Natural killer cell (primary cell): ENCODE measurements at places on chromosomes 5 and 9. TPM values are rescaled to one million over a fixed set of nuclear protein-coding genes. Genes with fewer than 3 reads are reported as not detected.

DNA sequence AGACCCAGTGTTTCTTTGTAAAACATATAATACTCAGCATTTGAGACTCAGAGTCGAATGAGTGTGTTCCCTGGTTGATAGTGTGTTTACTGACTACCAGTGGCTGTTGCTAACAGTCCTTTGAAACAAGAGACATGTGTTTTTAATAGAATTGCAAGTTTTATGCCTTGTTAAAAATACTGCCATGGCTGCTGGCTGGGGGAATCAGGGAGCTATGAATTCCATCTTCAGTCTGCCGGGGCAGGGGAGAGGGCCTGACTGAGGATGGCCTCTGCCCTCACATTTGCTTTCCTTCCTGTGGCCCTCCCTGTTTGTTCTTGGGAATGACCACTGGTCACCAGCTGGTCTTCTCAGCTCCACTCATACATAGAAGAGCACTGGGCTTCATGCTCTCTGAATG, 63.8 kb downstream of the PDZD2 start:
- DNase-seq: no peak

GRCh38 chr9:115134941-115135340, 17.0 kb upstream of the TNC start:
- DNase-seq: no peak

DNA sequence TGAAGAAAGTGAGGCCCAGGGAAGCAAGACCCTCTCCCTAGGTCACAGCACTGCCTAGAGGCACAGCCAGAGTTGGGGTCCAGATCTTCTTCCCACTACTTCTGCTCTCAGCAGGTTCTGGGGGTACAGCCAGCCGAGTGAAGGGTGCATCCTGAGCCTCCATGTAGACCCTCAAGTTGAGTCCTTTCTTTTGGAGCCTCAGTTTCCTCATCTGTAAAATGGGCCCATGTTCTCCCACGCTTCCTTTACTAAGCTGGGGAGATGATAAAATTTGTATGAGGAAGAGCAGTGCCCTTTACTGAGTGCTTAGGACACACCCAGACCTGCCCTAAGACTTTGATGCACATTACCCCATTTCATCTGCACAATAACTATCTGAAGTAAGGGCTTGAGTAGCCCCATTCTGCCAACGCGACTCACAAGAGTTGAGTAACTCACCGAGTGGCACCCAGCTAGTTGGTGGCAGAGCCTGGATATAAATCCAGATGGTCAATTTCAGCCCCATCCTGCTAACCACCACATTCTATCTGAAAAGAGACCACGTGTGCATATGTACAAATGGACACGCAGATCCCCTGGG, 64.3 kb upstream of the GGTA1 start:
- DNase-seq: no peak

DNA sequence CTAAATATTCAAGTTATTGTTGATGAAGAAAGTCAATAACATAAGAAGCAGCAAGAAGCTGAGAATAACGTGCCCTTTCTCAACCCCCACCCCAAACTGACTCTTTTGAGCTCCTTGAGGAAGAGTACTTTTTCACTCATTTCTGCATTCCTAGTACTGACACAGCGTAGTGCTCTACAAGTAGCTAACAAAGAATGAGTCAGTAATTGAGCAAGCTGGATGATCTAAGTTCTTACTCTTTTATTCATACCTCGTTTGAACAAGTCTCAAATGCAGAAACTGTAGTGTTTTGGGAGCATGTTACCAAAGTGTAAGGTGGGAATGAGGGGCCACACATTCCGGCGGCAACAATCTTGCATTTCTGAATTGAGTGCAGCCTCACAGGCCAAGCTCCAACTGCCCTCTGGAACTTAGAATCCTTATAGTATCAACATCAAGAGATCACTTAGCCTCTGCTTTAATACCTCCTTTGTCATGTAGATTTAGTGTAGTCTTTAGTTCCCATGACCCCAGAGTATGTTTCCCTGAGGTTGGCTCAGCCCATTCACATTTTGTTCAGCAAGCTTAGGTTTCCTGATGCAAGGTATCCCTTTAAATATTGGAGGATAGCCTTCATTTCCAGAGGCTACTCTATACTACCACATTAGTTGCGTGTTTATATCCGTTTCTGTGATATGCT, 152.0 kb downstream of the PRR16 start:
- no peak for DNase-seq

- DNase-seq: no peak
These were observed 6.9 kb upstream of the SPATA31C1 start for GRCh38 chr9:87910821-87911220.

- no peak for DNase-seq
These were observed 160.1 kb downstream of the ROR2 start for GRCh38 chr9:91789941-91790340.

DNA sequence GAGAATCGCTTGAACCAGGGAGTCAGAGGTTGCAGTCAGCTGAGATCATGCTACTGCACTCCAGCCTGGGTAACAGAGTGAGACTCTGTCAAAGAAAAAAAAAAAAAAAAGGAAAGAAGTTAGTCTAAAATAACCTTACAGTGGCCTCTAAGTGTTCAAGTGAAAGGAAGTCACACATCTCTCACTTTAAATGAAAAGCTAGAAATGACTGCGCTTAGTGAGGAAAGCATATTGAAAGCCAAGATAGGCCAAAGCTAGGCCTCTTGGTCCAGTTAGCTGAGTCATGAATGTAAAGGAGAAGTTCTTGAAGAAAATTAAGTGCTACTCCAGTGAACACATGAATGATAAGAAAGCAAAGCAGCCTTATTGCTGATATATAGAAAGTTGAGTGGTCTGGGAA, 38.1 kb downstream of the ITGA1 start:
- peak; percentile 5 for DNase-seq

GRCh38 chr9:124716808-124717207, 54.3 kb downstream of the NR6A1 start:
- DNase-seq: no peak

GRCh38 chr9:136806631-136807201, 1.0 kb upstream of the RABL6 start:
- no peak for DNase-seq

DNA sequence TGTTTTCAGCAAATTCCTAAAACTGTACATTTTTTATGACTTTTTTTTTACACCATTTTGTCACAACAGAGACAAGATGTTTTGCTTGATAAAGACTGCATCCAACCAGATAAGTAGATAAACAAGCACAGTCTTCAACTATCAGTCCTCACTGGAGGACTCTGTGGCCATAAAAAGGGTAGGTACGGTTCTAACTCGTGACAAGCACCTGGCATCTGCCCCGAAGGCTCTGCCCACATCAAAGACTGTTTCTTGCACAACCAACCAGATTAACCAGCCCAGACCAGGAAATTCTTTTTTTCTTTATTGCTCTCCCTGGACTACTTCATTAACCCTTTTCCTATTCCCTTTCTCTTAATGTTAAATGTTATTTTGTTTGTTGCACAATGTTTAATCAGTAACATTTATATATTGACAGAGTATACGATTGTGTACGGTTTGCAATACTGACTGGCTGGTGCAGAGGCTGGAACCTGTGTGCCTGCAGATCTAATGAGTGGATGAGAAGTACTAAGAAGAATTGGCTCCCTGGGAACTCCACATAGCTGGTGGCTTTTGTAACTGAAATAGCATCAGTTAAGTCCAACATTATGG, 74.1 kb downstream of the SERINC5 start:
- DNase-seq: no peak

DNA sequence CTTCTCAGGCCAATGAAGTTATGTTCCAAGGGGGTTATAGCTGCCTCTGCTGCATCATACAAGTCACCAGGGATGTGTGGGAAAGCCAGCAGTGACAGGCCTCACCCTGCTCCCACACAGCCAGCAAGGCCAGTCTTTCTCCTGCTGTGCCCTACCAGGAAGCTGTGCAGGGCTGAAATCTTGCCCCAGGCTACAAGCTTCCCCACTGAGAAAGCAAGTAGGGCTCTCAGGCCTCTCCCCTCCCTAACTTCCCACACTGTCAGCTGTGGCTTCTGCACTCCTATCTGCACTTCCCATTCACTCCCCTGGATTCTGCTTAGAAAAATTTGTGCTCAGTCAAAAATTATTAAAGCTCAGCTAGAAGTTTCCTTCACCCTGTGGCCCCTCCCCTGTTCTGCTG, 611.2 kb upstream of the ZNF608 start:
- no peak for DNase-seq

Gene POU5F2
- total RNA-seq: 7.1 TPM

Gene LCN2
- total RNA-seq: not detected
